A549 treated with ZK216348 at 1 μM for 4 hours (cell line): ENCODE measurements at places on chromosomes 7 and 10. TPM values are rescaled to one million over a fixed set of nuclear protein-coding genes. Genes with fewer than 3 reads are reported as not detected.

The COBL gene
- total RNA-seq, result 4.1 to 5.9 TPM (median 4.5 TPM) in 5 replicates

The DOCK1 gene
- 17.5 to 26.2 TPM (median 23.1 TPM) in 5 replicates for total RNA-seq

The CYP3A4 gene
- not detected in 5 replicates for total RNA-seq

The NXPH1 gene
- not detected in 5 replicates for total RNA-seq

The LFNG gene
- 7.5 to 20.1 TPM (median 17.2 TPM) in 5 replicates for total RNA-seq

The ACTR3C gene
- total RNA-seq, result not detected in 5 replicates

The SPAM1 gene
- total RNA-seq, result not detected in 5 replicates

The HIF1AN gene
- 12.1 to 21.7 TPM (median 18.3 TPM) in 5 replicates for total RNA-seq

The HOXA7 gene
- 4.6 to 6.0 TPM (median 4.7 TPM) in 5 replicates for total RNA-seq
